Liver (tissue), 10 donors: ENCODE measurements at places on chromosomes 12 and 14. TPM values are rescaled to one million over a fixed set of nuclear protein-coding genes. Genes with fewer than 3 reads are reported as not detected.

DNA sequence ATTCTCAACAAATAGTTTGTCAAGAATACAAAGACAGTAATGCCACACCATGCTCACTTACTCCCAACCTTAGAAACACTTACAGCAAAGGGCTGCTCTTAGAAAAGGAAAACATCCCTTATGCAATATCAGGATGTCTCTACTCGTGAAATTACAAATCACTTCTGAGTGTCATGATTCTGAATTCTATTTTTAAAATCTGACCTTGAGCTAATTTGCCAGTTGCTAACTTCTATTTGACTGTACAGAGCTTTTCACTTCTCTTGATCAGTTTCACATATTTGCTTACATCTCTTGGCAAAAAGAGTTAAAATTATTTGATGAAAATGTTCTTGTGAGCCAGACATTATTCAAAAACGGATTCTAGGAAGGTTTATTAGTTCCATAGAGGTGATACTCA is 136.7 kb upstream of the SLC35F4 start:
- DNase-seq: no peak

GRCh38 chr12:749751-750270 is 2.6 kb upstream of the WNK1 start:
- no peak for DNase-seq

DNA sequence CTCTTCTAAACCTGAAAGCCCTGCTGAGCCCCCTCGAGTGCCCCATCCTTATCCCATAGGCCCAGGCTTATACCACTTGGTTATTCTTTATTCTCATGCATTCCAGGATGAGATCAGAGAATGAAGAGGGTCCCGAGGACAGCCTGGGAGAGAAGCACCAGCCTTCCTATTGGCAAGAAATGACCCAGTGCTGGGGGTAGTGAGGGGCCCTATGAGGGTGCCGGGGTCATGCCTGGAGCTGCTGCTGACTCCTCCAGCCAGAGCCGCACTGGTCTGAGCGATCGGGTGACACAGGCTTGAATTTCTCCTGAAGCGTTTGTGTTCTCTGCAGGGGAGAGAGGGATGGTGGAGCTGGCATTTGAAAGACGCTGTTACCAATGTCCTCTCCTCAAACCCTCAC is 18.1 kb downstream of the MORN3 start:
- DNase-seq: no peak

GRCh38 chr12:6430124-6430989 is 14.4 kb upstream of the CD27 start:
- DNase-seq: peak; percentile 84

DNA sequence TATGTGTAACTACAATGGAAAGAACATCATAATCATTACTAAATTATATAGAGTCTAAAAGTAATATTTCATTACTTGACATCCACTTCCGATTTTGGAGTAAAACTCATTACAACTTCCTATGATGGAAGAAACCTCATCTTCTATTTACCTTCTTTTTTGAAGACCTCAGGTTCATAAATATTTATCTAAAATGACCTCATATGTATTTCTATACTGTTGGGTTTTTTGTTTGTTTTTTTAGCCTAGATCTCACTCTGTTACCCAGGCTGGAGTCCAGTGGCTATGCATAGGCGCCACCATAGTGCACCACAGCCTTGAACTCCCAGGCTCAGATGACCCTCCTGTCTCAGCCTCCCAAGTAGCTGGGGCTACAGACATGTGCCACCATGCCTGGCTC is 39.9 kb upstream of the BMAL2 start:
- DNase-seq: no peak

DNA sequence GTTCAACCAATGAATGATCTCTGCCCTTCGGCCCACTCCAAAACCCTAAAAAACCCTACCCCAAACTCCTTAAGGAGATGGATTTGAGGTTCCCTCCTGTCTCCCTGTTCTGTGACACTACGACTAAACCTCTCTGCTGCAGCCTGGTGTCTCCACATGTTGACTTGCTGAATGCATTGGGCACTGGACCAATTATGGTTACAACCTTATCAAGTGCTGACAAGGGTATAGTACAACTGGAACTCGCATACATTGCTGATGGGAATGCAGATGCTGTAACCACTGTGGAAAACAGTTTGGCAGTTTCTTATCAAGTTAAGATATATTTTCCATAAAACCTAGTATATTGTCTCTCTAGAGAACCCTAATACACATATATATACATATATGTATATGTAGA is 6.3 kb upstream of the DICER1 start:
- DNase-seq: no peak

GRCh38 chr12:32988982-32989381 is 92.4 kb upstream of the PKP2 start:
- no peak for DNase-seq

DNA sequence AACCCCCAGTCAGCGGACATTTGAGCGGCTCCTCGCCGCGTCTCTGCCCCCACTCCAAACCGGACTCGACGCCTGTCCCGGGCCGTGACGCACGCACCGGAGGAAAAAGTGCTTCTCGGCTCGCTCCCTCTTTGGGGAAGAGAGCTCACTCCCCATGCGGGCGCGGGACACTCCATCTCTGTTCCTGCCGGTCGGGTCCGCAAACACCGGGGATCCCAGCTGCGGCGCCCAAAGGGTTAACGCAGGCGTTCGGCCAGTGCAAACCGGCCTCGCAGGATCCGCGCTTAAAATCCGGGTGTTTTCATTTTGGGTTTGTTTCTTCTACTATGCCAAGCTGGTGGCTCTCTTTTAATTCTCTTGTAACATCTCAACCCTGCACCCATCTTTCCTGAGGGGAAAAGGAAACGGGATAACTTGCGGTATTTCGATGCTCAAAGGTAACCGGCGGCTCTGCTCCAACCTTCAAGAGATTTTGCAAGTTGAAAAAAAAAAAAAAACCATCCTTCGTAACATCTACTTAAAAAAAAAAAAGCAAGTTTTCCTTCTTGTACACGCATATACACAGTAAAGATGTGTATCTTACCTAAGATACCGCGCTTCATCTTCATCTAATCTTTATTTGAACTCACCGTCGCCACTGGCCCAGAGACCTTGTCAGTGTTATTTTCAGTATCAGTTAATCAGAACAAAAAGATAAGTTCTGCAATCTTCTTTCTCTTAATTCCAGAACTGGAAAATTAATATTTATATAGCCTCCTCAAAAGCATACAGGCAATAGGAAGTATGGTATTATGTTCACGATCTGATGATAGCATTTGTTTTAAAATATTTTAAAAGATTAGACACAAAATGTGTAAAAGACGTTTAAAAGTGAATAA is 1.6 kb upstream of the ATP2B1 start:
- peak; percentile 72 for DNase-seq

DNA sequence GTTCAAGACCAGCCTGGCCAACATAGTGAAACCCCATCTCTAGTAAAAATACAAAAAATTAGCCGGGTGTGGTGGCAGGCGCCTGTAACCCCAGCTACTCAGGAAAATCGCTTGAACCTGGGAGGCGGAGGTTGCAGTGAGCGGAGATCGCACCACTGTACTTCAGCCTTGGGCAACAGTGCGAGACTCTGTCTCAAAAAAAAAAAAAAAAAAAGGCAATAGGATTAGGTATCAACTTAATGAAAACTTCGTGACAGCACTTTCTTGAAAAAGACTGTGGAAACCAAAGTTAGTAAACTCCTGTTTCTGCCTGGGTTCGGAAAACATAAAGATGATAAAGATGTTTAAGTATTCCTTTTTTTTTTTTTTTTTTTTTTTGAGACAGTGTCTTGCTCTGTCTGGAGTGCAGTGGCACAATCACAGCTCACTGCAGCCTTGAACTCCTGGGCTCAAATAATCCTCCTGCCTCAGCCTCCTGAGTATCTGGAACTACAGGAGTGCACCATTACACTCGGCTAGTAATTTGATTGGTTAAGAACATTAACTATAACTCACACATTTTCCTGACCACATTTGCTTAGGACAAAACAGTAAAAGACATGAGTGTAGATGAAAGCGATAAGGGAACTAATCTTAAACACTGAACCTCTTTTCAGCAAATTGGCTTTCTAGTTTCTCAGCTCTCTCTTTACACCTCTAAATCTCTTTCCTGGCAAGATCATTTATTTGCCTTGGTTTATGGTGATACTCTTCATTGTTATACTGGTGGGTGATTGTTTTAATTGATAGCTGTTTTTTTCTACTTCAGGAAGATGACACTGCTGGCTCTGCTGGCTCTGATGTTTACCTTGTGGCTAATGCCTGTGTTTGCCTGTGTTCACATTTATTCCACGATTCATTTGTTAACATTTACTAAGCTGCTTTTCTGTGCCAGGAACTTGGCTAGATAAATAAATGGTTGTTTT is 15.8 kb downstream of the HIF1A start:
- no peak for DNase-seq

- no peak for DNase-seq
Measured at GRCh38 chr12:62006076-62006732, 254.0 kb upstream of the USP15 start.

- no peak for DNase-seq
Measured at GRCh38 chr14:34297786-34298520, 164.1 kb downstream of the SPTSSA start.

DNA sequence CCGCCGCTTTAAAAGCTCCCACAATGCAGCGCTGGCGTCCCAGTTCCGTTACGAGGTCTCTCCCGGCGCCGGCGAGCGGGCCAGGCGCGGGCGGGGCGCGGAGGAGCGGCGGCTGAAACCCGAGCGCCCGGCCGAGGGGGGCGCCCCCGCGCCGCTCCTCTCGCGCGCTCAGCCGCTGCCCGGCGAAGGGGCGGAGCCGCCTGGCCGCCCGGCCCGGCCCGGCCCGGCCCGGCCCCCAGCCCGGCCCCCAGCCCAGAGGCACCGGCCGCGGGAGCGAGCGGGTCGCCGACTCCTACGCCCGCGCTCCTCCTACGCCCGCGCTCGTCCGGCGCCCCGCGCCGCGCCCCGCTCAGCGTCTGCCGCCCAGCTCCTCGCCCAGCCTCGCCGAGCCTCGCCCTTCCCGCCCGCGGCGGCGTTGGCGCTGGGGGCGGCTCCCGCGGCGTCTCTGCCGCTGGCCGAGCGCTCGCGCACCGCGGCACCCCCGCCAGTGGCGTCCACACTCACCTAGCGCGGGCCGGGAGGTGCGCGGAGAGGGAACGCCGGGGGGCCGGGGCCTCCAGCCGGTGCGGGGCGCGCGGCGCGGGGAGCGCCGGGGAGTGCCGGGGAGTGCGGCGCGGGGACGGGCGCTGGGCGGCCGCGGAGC is at the start of gene RASSF8:
Gene RASSF8 (plus strand): TSS at position 255 of the 643 bp plus-strand sequence. CDS start 96,662 bp downstream, outside the sequence.
- DNase-seq: peak; percentile 58

DNA sequence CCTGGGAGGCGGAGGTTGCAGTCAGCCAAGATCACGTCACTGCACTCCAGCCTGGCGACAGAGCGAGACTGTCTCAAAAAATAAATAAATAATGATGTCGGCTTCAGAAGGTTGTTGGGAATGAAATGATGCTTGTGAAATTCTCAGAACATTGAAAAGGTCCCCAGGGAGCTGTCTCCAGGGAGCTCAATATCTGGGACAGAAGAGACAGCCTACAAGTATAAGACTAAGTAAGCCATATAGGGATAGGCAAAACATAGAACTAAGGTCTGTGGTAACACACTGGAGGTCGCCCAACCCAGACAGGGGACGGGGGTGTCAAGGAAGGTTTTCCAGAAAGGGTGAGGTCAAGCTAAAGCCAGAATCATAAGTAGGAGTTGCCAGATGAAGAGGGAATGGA is 29.5 kb upstream of the HSPB8 start:
- no peak for DNase-seq

- no peak for DNase-seq
Measured at GRCh38 chr12:111160350-111161241, 208.3 kb downstream of the PHETA1 start.

- DNase-seq: no peak
Measured at GRCh38 chr12:39824505-39825212, 205.1 kb upstream of the ABCD2 start.

DNA sequence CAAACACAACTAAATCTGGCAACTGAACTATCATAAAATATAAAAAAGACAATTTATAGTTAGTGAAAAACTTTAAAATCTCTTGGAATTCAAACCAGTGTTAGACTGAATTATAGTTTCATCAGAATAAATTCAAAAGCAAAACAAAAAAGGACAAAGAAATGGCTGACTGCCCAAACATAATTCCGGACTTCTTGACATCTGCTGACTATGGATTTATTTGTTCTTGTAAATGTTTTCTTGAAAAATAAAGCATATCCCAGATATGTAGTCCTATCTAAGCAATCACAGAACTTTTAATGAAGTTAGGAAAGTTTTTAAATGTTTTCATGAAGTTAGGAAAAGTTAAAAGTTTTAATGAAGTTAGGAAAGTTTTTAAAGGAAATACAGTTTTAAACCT is 45.8 kb upstream of the CNTN1 start:
- DNase-seq: no peak

- no peak for DNase-seq
Measured at GRCh38 chr12:42608196-42608825, 18.8 kb upstream of the PRICKLE1 start.

DNA sequence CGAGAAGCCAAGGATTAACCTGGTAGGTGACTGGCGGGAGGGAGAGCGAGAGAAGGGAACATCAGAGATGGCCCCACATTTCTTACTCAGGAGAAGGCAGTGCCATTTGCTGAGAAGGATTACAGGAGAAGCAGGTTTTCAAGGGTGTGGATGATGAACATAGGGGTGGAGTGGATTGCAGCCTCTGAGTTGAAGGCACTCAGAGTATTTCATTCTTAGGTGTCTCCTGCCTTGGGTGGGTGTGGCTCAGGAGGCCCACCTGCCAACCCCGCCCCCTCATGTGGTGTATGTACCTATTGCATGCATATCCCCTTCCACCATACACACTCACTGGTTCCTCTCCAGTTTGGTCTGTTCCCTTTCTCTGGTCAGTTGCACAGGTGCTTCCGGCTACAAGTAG is 6.3 kb downstream of the ESPL1 start:
- DNase-seq: no peak

DNA sequence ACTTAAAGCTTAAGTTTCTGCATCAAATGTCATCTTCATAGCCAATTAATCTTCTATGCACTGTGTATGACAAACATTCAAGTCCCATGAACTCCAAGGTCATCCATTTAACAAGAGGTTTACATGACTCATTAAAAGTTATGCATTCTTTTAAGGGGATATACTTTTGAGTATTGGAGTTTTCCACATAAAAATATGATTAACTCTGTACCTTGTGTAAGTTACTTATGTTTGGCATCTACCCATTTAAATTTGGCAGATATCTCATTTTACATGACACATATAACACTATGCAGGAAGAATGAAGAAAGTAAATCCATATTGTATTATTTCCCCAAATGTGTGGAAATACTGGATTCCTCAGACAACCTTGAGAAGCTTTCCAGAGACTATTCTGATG is 240.2 kb downstream of the PAX9 start:
- DNase-seq: no peak

FOXM1 gene
- total RNA-seq: not detected

DTX1 gene
- 2.1 TPM for total RNA-seq

CCDC175 gene
- not detected for total RNA-seq

MANSC4 gene
- not detected for total RNA-seq

ZCCHC8 gene
- total RNA-seq: 18.7 TPM

JKAMP gene
- 65.1 TPM for total RNA-seq
